GM03348 (cell line): ENCODE measurements at places on chromosomes 4 and X.
A peak's percentile ranks its signal among the peaks of the same experiment; 100 is the strongest.

DNA sequence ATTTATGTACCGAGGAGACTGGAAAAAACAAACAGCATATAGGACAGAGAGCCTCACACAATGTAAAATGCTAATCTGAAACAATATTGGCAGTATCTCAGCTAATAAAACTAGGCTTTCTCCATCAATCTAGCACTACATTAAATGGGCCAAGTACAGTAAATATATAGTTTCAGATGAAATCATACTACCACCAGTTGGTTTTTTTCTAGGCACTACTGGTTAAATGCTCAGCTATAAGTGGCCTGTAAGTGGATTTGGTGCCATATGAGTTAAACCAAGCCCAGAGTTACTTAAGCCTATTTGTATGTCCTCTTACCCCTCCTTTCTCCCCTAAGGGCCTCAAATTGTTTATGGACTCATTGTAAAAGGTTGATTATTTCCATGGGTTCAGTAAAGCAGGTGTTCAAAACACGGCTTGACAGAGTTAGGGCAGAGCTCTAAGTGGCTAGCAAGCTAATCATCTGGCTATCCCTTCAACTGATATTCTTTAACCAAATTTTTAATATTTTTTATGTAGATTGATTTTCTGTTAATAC, 57.5 kb downstream of the FAM13A start:
- DNase-seq, result no peak

GRCh38 chr4:92254767-92255442, 48.9 kb upstream of the GRID2 start:
- no peak for DNase-seq

GRCh38 chr4:71338846-71339593, at the start of gene SLC4A4:
Gene SLC4A4 (plus strand): TSS chr4:71339020.
- peak; percentile 70 for DNase-seq

DNA sequence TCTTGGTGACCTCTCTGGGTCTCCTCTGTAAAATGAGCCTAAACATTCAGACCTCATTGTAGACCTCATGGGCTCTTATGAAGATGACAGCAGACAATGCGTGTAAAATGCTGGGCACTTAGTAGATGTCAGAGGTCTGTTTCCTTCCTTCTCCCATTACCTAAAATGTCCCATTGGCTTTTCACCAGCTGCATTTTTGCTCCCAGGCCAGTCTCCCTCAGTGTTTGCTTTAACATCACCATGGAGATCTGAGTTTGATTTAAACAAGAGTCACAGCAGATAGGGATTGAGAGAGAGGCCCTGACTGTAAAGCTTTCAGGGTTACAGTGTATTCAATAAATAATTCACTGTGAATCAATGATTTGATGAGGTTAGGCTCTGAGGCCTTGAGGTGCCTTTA, 24.3 kb downstream of the PSAPL1 start:
- DNase-seq, result no peak

DNA sequence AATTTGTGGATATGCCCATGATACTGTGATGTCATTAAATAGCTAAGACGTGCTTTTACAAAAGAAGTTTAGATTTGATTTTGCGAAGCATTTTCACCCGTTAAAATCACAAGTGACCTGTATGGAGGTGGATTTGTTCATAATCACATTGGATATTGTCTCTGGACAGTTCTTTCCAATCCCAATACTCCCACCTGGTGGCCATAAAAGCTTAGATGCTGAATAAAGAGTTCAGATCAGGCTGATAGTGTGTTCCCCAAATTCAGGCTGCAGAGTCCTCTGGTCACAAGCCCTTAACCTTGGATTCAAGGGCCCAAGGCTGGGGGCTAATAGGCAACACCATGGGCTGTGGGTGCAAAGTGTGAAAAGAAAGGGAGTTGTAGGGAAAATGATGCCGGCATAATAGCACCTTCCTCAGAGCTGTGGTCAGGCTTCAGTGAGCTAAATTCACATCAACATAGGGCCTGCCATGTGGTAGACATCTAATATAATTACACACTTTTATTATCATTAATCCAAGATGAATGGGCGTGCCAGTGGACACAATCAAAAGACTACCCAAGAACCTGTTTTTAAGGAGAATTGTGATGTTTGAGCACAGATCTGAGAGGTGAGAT, 28.1 kb downstream of the SMIM43 start:
- DNase-seq, result peak; percentile 73

- peak; percentile 36 for DNase-seq
These were observed 15.8 kb upstream of the SLC25A4 start for GRCh38 chr4:185127021-185127925.

DNA sequence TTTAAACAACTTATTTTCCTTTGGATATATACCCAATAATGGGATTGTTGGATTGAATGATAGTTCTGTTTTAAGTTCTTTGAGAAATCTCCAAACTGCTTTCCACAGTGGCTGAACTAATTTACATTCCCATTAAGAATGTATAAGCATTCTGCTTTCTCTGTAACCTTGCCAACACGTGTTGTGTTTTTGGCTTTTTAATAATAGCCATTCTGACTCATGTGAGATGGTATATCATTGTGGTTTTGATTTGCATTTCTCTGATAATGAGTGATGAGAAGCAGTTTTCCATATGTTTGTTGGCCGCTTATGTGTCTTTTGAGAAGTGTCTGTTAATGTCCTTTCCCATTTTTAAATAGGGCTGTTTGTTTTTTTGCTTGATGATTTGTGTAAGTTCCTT, 155.6 kb upstream of the PITX2 start:
- no peak for DNase-seq

GRCh38 chr4:12118651-12119213, 690.0 kb upstream of the HS3ST1 start:
- DNase-seq, result no peak

- DNase-seq, result no peak
These were observed 184.1 kb downstream of the CEP135 start for GRCh38 chr4:56132835-56133234.

- DNase-seq, result peak; percentile 11
These were observed 225.1 kb upstream of the GPC4 start for GRCh38 chrX:133640161-133641015.

- DNase-seq, result no peak
These were observed 36.4 kb upstream of the PPA2 start for GRCh38 chr4:105510245-105510644.

DNA sequence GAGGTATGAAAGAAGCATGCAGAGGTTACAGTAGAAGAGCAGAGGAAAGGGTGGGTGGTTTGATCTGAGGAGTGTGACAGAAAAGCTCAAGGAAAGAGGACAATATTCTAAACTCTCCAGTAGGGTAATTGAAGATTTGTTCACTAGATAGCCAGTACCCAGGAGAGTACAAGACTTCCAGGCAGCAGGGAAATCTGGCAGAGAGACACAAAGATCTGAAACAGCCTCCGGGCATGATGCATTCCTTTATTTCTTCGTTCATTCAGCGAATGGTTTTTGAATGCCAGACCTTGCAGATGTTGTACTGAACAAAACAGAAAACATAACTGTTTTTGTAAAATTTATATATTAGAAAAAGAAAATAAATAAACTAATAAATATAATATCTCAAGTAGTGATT, 766.6 kb downstream of the FAT4 start:
- peak; percentile 18 for DNase-seq

- DNase-seq, result no peak
These were observed 243.0 kb upstream of the KCNIP4 start for GRCh38 chr4:22191565-22191964.

- DNase-seq, result no peak
These were observed 23.4 kb downstream of the PPP4R3C start for GRCh38 chrX:27439771-27440170.
